ENCODE measurements at places on chromosomes 5 and 9.

DNA sequence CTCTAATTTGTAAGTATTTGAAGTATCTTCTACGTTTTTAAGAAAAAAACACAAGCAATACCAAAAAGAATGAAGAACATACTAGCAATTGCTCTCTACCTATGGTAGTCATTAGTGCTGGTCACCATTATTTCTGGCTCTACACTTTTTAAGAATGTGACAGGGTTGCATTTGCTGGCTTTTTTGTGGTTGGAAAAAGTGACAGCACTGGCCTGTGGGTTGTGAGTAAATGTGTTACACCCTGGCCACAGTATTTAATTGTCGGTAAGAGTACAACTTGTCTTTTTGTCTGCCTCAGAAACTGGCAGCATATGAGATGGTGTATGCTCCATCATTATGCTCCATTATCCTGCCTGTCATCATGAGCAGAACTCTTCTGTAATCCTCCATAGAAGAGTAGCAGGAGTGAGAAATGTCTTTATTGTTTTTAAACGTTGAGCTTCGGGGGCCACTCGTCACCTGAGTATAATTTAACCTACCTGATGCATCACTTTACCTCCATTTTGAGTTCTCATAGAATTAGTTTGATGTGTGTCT lies 449.8 kb downstream of the ISL1 start:
- no peak for DNase-seq

DNA sequence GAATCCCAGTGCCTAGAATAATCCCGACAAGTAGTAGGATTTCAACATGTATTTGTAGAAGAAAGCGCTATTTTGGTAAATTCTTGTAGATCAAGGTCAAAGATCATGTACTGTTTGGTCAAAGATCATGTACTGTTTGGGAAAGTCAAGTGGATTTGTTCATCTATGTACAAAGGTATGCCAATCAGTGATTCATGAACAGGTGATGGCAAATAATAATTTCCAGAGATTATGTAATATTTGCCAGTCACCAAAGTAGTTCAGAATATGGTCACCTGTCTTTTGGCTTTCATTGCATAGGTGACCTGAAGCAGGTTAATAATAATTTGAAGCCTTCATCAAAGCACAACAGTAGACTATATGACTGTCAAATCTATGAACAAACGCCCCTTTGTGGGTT lies 398.2 kb downstream of the EFNA5 start:
- DNase-seq = no peak

- DNase-seq = no peak
Measured at GRCh38 chr5:112289465-112289864, 129.6 kb downstream of the EPB41L4A start.

DNA sequence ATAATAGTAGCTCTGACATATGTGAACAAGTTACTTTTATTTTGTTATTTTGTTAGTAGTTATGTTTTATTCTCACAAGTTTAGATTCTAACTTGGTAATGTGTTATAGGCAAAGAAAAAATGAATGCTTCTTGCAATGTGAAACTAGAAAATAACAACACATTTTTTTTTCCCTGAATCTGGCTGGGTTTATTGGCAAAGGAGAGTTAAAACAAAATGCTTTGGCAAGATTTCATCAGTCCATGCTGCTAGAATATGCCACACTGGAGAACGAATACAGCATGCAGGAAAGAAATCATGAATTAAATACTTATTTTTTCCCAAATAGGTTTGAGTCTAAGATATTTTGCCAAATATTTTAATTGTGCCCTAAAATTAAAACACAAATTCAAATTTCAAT lies 1048.1 kb upstream of the ACO1 start:
- no peak for DNase-seq

Measured in fibroblast of skin of right quadriceps (primary cell).